NCI-H2171 (cell line): ENCODE measurements at places on chromosomes 12 and 14.

DNA sequence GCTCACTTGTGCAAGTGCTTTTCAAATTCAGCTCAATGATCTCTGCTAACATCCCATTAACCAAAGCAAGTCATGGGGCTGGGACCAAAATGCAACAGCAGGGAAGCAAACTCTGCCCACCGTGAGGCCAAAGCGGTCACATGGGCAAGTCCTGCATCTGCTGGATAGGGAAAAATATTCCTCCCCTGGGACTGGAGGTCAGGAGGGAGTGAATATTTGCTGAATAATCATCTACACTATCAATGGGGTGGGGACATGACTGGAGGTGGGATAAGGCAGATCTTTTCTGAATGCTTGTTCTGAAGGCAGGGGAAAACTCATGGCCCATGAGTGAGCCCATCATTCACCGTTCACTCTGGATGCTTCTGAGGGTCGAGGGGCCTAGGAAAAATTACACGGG lies 45.1 kb upstream of the VRK1 start:
- no peak for DNase-seq

- DNase-seq, result no peak
Measured at GRCh38 chr12:123006977-123007376, 26.5 kb downstream of the ARL6IP4 start.

DNA sequence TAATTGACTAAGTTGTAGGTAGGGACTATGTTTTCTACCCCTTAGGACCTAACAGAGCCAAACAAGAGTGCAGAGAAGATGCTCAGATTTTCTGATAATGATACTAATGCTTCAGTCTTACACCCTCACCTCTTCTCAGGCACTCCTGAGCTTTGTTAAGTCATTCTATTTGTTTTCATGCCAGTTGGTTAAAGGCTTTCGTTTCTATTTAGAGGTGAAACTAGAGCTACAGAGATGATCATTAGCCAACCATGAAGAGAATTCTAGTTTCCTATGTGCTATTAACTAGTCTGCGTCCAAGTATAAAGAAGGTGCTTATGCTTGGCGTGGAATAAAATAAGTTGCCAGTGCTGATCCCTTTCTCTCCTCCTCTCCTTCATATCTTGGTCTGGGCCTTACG lies 34.6 kb upstream of the PYGL start:
- DNase-seq, result no peak

- DNase-seq, result no peak
Measured at GRCh38 chr14:88553886-88554456, 836 bp downstream of the PTPN21 start.

GRCh38 chr14:22878271-22879246 lies 4.5 kb upstream of the REM2 start:
- no peak for DNase-seq

DNA sequence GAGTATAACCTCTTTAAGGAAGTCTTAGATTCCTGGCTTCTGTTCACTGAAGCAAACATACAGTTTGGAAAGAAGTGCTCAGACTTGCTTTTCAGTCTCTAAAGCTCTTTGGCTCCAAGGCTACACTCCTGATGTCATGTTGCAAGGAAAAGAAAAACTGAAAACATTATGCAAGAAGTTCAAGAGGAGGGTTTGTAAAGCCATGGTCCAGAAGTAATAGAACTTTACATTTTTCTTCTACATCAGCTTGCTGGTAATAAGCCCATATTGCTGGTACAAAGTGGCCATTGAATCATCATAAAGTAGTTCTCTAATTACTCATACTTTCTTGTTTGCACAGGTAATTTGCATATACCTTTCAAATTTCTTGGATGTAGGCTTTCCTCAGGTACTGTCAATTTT lies 83.6 kb downstream of the BBS10 start:
- DNase-seq, result no peak

GRCh38 chr14:38837343-38838048 lies 265.5 kb downstream of the SEC23A start:
- DNase-seq, result no peak

- no peak for DNase-seq
Measured at GRCh38 chr12:52628841-52629240, 10.5 kb upstream of the KRT73 start.

- DNase-seq, result no peak
Measured at GRCh38 chr12:15494329-15495046, 172.2 kb downstream of the PTPRO start.

- no peak for DNase-seq
Measured at GRCh38 chr14:23284654-23285529, 1.0 kb downstream of the HOMEZ start.

- DNase-seq, result peak; percentile 19
Measured at GRCh38 chr12:109309381-109310246, 530 bp upstream of the FOXN4 start.

DNA sequence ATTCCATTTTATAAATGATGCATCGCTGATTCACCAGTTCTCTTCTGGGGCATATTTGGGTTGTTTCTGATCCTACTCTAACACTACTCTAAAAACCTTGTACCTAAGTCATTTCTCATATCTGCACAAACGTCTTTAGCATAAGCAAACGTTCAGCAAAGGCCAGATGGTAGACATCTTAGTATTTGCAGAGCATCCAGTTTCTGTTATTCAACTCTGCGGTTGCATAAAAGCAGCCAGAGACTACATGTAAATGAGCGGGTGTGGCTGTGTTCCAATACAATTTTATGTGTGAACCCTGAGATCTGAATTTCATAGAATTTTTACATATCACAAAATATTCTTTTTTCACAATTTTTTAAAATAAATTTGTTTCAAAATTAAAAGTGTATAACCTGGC lies 22.8 kb upstream of the MMP17 start:
- DNase-seq, result no peak

- peak; percentile 20 for DNase-seq
Measured at GRCh38 chr12:57839996-57840395, 6.5 kb downstream of the CTDSP2 start.
